ENCODE measurements at places on chromosomes 3 and 15.

- no peak for DNase-seq
Measured at GRCh38 chr15:82168296-82168695, 94.2 kb downstream of the EFL1 start.

DNA sequence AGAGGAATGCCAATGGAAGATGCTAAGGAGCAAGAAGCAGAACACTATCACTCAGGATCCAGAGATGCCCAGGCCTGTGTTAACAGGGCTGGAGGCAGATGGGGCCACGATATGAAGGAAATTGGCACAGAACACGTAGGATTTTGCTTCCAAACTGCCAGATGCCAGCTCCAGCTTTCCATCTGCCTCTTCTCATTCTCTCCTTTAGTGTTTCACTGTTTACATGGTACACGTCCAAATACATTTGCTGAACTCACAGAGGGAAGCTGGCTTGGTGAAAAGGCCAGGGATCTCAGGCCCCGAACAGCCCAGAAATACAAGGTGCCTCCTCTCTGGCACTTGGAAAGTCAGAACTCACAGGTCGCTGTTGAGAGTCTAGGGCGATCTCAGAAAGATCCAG, 187.0 kb downstream of the NTRK3 start:
- no peak for DNase-seq

- DNase-seq: no peak
Measured at GRCh38 chr3:117234331-117234730, 524.8 kb downstream of the TUSC7 start.

DNA sequence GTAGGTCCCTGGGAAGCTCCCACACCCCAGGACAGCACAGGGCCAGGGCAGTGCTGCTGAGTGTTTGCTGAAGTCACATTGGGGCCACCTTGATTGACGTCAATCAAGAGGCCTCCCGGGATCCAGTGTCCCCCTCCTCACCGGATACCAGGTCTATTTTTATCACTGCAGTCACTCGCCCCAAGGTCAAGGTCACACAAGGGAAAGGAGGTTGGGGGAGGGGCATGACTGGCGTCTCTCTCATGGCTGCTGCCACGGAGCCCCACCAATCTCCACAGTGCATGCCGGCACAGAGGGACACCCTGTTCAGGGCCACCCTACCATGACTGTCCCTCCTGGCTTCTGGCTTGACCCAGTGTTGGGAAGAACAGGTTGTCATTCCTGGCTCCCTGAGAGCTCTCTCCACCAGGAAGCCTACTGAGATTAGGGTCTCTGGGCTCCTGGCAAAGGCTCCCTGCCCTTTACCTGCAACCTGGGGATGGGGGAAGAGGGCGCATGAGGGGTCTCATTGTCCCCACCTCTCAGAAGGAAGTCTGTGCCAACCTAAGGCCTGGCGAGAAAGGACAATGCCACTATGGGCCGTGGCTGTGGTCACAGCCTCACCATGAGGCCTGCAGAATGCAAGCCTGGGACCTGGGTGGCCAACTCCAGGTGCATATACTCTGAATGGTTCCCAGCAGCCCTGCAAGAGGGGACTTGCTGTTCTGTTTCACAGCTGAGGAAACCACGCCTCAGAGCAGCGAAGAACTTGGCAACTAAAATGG, 1.5 kb downstream of the MYL3 start:
- peak; percentile 23 for DNase-seq

GRCh38 chr3:173857154-173857553, 459.6 kb downstream of the NLGN1 start:
- DNase-seq: no peak

DNA sequence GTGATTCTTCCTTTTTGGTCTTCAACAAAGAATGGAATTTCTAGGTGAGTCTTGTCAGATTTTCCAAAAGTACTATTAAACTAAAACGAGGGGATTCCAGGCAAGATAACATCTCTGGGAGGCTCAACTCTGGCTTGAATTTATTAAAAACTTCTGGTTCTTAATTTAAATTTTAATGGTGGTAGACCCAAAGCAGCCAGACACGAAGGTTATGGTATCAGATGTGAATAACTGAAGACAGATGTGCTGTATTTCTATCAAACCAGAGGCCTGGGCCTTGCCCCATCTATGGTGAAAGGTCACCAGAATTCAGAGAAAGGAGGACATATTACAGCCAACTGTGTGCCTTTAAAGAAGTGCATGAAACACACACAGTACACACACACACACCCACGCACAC, 283.2 kb upstream of the ICE2 start:
- no peak for DNase-seq

DNA sequence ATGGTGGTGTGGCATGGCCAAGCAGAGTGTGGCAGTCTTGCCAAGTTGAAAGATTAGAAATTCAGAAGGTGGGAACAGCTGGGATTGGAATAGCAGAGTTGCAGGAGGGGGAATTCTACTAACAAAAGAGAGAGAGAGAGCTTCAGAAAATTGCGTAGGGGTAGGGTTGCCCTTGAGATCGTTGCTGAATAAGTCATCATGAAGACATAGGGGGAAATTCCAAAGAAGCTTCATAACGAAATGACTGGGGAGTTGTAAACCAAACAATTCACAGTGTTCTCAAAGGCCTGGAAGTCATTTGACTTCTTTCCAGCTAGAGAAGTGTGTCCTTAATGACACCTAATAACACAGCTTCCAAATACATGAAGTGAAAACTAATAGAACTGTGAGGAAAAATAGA, 26.3 kb upstream of the TIPARP start:
- no peak for DNase-seq

- DNase-seq: no peak
Measured at GRCh38 chr3:141708367-141708766, 29.7 kb upstream of the RNF7 start.
